AG04450 (cell line): ENCODE measurements at places on chromosomes 5 and 9. TPM values are rescaled to one million over a fixed set of nuclear protein-coding genes. Genes with fewer than 3 reads are reported as not detected.

Gene GZMA
- polyA plus RNA-seq = not detected in 2 replicates

Gene PCDHB16
- 0.45 and 0.66 TPM in 2 replicates for polyA plus RNA-seq

GRCh38 chr5:121378559-121379359, 472.9 kb upstream of the FTMT start:
- DNase-seq = no peak

DNA sequence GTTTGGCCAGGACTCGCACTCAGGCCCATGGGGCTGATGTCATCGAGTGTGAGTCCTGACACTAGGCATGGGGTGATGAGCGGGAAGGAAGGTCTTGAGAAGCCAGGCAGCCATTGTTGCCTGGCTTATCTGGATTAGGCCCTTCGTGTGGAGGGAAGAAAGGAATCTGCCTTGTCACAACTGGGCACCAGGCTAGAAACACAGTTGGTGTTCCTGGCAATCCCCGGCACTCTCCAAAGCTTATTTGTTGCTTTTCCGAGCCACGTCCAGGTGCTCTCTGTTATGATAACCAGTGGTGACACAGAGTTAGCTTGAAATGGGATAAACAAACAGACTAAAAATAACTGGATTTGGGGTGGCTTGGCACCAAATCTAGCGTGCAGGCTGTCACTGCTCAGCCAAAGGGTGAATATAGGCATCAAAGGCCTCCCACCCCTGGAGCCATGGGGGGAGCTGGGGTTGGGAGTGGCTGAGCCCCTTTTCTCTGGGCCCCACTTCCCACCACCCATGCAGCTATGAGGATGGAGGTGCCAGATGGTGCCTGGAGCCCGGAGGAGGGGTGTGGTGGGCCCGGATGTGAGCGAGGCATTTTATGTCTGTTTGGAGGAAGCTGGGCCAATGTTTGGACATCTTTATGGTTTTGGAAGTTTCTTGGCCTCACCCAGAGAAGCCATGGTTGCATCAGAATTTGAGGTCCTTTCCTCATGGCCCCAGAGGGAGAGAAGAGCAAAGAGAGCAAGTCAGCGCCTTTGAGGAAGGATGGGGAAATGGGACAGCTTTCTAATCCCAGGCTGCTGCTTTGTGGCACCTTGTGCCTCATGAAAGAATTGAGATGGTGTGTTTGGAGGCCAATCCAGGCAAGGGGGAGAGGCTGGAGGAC, 98.0 kb upstream of the PITX1 start:
- no peak for DNase-seq

Gene CCDC152
- 1.3 and 2.1 TPM in 2 replicates for polyA plus RNA-seq

- no peak for DNase-seq
Observed at GRCh38 chr9:32728181-32728580, 55.2 kb upstream of the TMEM215 start.
